ENCODE measurements at places on chromosomes 6 and 20.

DNA sequence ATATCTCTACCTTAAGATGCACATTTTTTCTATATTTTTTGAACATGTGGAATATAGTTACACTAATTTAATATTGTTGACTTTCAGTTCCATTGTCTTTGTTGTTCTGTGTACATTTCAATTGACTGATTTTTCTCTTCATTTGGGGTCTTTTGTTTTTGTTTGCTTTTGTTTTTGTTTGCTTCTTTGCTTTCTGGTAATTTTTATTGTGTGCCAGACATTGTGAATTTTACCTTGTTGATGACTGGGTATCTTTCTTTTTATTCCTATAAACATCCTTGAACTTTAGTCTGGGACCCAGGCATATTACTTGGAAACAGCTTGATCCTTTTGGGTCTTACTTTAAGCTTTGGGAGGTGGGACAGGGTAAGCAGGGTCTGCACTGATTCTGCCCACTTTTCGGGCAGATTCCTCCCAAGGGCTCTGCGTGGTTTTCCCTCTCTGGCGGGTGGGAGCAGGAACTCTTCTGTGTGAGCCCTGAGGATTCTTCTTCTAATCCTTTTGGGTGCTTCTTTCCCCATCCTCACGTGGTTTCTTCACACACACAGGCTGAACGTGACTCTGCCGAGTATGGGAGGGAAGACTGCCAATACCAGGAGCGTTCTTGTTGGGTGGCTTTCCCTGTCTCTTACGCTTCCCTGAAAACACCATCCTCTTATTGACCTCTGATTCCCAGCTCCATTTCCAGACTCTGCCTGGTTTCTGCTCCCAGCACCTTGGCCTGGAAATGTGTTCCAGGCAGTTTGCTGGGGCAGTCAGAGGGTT lies 200.5 kb downstream of the ARID1B start:
- DNase-seq, result no peak

DNA sequence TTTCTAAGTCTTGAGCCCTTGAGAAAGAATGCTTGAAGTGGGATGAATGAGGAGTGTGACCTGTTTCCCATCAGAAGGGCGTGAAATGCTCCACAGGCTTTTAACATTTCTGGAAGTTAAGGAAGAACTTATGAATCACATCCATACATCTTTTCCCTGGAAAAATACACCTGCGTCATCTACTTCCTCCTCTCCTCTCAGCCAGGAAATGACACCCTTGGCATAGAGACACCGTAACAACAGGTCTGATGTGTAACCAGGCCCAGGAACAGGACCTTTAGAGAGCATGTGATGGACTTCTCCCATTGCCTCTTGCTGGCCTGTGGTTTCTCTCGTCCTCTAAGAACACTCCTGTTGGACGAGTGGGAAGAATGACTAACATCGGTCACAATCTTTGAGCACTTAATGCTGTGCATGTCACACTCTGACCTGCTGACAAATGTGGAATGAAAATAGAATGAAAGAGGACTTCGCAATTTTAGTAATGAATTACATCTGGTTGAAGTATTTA lies 28.5 kb upstream of the CITED2 start:
- no peak for DNase-seq

DNA sequence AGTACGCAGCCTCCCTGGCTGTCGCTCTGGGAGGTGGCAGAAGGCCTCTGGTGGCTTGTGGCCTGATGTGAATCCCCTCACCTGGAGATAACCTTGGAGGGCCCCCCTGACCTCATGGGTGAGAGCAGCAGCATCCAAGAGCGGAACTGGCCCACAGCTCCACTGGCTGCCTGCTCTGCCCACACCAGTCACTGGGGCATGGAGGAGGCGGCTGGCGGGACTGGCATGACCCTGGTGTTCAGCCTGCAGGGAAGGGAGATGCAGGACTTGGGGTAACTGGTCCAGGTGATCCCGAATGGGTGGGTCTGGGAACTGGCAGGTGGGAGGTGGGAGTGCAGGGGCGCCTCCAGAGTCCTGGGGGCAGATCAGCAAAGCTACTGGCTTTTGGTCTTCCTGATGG lies 10.6 kb upstream of the DSN1 start:
- no peak for DNase-seq

DNA sequence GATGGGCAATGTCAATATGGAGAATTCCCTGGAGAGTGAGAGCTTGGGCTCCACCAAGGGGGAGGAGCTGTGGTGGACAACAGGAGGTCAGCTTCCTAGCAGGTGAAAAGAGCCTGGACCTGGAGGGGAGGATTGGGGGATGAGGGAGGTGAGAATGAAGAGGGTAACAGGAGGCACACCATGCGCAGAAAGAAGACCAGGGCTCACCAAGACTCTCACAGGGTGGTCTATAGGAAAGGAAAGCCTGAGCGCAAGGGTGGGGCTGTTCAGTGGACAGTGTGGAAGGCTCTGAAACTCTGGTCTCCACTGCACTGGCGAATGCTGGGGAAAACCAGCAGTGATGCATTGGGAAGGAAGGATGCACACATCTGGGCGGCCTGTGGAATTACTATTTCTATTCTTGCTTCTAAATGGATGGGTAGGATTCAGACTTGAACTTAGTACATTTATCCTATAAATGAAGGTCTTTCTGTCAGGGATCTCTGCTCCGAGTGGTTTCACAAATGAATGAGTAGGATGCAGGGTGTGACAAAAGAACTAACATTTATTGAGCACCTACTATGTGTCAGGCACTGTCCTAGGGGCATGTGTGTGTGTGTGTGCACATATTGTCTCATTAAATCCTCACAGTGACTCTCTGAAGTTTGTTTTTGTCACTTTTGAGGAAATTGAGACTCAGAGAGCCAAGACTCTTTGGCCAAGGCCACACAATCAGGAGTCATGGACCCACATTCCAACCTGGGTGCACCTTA lies 152.7 kb downstream of the CD83 start:
- no peak for DNase-seq

DNA sequence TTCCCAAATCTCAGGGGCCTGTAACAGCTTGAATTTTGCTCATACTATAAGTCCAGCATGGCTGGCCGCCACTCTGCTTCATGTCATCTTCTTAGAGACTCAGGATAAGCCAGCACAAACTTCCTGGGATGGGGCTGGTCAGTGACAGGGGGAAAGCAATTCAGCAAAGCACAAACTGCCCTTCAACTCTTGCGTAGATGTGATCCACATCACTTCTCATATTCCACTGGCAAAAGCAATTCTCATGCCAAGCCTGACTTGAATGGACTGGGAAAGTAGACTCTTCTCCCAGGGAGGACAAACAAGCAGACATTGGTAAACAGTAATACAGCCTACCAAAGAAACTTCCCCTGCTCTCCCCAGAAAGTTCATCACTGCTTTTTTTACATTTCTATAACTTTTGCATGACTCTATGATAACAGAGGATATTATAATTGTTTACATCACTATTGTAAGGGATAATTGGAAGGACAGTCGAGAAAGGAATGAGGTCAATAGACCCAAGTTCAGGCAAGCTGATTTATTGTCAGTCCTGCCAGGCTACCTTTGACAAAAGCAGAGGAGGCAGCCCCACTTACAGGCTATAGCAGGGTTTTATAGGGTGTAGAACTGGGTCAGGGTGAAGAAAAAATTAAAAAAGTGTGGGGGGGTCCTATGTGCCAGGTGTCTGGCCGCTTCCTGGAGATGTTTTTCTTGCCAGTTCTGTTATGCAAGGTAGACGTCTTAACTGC lies 37.4 kb downstream of the RBM24 start:
- no peak for DNase-seq

GRCh38 chr20:57330998-57331397 lies 1.4 kb downstream of the SPO11 start:
- DNase-seq, result no peak

- DNase-seq, result no peak
These were observed 17.0 kb downstream of the RPS6KA2 start for GRCh38 chr6:166610069-166610468.

- DNase-seq, result peak; percentile 22
These were observed 55.1 kb downstream of the MYLK4 start for GRCh38 chr6:2695454-2696095.

DNA sequence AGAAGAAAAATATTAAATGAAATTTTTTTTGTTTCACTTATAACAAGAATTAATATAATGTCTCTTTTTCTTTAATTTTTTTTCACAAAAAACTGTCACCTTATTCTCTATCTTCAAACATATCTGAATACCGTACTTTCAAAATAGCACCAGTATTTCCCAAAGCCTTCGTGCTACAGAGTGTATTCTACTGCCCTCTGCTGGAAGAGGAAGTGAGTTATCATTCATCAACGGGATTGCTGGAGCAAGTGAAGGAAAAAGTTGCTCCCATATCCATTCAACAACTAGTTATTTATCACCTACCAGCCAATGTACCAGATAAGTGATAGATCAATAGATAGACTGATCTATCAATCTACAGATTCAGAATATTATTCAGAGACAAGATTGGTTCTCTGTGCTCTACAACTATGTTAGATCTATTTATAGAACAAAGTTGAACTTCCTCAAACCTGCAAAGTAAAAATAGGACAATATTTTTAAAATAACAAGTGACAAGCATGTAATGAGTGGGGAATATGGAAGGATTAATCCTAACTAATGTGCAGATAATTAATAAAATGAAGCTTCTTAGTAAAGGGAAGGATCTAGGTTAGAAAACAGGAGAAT lies 26.7 kb upstream of the TFAP2B start:
- DNase-seq, result peak; percentile 28

DNA sequence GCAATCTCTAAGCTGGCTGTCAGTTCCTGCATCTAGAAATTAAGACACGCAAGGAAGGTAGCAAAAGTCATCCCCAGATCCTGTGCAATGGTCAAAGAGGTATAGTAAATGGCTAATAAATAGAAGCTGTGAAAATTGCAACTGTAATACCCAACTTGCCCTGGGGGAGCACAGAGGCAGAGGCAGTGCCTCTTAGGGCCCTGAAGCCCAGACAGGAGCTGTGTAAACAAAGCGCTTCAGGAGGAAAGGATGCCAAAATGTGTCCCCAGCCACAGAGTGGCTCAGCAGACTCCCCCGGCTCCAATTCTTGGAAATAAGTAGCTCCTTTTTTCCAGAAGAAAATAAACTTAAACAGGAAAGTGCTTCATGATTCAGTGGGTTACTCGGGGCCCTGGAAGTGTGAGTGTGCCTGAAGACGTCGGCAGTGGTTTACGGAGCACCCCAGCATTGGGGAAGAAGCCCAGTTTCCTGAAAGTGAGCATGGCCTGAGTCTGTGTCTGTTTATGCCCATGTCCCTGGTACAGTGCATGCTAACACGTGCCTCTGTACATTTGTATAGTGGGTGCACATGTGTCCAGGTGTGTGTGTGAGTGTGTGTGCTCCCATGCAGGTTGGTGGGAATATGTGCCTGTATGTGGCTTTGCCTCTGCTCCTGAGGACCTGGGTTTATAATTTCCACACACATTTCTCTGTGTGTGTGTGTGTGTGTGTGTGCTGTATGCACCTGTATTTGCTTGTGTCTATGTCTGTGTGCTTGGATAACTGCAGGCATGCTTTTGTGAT lies 246.7 kb downstream of the MAFB start:
- no peak for DNase-seq

GRCh38 chr20:1278993-1279392 lies 12.9 kb downstream of the SNPH start:
- no peak for DNase-seq

- DNase-seq, result no peak
These were observed 81.4 kb downstream of the SERAC1 start for GRCh38 chr6:158086504-158087223.

- no peak for DNase-seq
These were observed 612.3 kb upstream of the BTBD3 start for GRCh38 chr20:11305406-11305805.

DNA sequence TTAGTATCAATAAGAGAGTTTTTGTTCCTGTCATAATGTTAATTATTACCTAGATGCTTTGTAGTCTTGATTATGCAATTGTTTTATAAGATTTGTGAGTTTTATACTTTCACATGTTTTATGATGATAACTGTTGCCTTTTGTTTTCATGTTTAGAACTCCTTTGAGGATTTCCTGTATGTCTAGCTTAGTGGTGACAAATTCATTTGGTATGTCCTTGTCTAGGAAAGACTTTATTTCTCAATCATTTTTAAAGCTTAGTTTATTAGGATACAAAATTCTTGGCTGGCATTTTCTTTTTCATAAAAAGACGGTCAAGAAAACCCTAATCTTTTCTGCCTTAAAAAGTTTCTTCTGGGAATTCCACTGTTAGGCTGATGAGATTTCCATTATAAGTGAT lies 849.9 kb upstream of the EYS start:
- no peak for DNase-seq

DNA sequence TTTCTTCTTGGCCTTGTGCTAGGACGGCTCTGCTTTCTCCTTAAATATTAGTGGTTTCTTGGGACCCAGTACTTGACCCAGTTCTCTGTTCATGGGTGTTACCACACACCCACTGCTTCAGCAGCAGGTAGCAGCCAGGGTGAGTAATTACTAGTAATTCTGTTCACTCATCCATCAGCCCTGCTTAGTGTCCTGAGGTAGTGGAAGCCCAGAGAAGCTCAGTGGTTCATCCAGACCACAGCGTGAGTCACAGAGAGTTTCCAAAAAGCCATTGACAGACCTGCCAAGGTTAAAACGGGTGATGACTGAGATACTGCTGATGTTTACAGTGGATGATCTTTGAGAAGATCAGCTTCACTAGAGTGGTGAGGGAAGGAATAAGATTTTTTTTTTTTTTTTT lies 51.7 kb upstream of the HINT3 start:
- DNase-seq, result no peak

DNA sequence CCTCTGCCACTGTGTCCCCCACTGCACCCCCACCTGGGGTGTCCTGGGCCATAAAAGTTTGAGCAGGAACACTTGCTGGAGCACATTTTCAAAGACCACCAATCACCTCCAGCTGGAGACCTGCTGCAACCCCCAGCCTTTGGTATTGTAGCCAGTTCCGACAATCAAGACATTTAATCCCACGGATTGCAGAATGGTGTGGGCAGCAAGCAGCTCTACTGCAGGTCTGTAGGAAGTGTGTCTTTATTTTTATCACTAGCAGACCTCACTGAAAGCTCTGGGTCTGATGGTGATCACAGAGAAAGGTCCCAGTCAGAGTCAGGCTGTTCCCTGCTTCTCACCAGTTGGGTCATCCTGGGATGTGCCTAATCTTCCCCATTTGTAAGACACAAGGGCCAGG lies 167.1 kb upstream of the ECI2 start:
- DNase-seq, result no peak

GRCh38 chr6:2505624-2506023 lies 245.1 kb downstream of the MYLK4 start:
- no peak for DNase-seq

GRCh38 chr6:117484052-117484646 lies 1.7 kb downstream of the DCBLD1 start:
- no peak for DNase-seq

DNA sequence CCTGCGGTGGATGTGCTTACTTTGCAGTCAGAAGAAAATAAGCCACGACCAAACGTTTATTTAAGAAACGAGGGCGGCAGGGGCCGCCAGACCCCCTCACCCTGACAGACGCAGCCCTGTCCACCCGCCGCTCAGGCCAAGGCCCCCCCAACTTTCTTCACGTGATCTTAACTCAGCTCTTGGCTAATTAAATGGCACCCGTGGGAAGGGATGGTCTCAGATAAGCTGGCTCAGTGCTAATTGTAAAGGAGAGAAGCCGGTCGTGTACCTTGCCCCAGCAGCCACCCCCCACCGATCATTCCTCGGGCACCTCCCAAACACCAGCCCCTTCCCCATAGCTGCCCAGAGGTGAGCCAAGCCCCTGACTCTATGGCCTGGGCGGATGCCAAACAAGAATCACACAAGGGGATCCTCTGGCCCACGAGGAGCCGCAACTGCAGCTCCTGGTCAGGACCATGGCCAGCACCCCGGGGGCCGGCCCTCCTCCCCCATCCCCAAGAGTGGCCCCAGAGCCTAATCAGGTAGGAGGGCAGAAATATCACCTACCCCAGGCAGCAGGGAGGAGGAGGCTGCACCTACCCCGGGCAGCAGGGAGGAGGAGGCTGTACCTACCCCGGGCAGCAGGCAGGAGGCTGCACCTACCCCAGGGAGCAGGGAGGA lies 11.2 kb downstream of the KCNQ2 start:
- no peak for DNase-seq
